CD8-positive, alpha-beta memory T cell (primary cell): ENCODE measurements at places on chromosomes 11 and 22.

GRCh38 chr11:33307984-33308383 lies 50.8 kb downstream of the HIPK3 start:
- no peak for DNase-seq

GRCh38 chr22:48835364-48835763 lies 992.3 kb downstream of the BRD1 start:
- DNase-seq = no peak

DNA sequence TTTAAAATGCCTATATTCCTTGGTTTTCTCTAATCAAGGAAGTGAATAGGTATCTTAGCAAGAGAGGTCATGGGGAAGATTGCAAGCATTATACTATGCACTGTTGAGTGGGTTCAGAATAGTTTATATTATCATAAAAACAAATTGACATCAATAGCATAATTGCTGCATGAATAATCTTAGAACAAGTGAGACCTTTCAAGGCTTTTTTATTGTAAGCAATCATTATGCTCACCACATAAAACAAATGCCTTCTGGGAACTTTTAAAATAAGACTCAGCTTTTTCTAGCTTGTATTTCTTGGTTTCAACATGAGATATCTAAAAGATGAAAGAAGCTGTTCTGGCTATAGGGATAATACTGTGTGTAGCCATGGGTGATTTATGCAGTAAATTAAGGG lies 135.6 kb upstream of the ZC3H12C start:
- no peak for DNase-seq

GRCh38 chr11:86891036-86891435 lies 64.2 kb downstream of the FZD4 start:
- no peak for DNase-seq

GRCh38 chr11:59151761-59152160 lies 9.1 kb downstream of the FAM111A start:
- DNase-seq = no peak

GRCh38 chr11:123493349-123494063 lies 63.4 kb downstream of the GRAMD1B start:
- no peak for DNase-seq

GRCh38 chr22:49322231-49322630 lies 505.4 kb downstream of the BRD1 start:
- no peak for DNase-seq

DNA sequence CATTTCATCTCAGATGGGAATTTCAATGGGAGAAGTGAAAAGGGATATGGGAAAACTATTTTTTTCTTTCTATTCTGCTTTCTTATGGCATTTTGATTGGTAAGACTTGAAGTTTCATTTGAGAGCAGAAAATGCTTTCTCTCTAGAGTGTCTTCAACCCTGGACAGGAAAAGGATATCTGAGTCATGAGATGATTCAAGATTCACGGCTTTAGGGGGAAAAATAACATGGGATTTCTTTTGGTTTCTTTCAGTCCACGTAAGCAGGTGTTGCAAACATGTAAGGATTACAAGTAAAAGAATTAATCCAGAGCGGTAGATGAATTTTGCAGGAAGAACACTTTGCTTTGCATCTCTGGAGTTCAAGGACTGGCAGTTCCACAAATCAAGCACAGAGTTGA lies 1001.0 kb upstream of the TENM4 start:
- no peak for DNase-seq

GRCh38 chr11:122744357-122744756 lies 88.8 kb downstream of the UBASH3B start:
- DNase-seq = no peak

GRCh38 chr22:48902001-48902869 lies 925.4 kb downstream of the BRD1 start:
- no peak for DNase-seq

GRCh38 chr11:122627745-122628144 lies 27.8 kb upstream of the UBASH3B start:
- no peak for DNase-seq

GRCh38 chr11:23875176-23875850 lies 621.5 kb upstream of the LUZP2 start:
- no peak for DNase-seq

GRCh38 chr11:126391970-126392632 lies 36.6 kb downstream of the ST3GAL4 start:
- DNase-seq = no peak

DNA sequence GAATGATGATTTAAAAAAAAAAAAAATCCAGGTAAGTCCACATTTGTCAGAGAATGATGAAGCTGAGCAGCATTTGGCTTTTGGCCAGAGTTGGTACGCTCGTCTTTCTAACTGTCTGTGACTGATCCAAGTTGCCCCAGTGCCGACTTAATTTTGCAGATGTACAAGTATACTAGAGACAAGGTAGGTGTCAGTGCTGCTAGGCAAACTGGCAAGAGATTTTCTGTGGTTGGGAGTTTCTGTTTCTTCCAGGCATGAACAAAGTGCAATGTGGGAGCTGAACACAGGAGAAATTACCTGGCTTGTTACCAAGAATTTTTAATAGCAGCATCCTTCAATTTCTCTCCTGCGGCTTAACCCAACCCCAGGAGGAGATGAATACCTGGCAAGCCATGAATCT lies 307.7 kb downstream of the BUD13 start:
- DNase-seq = no peak

- no peak for DNase-seq
Observed at GRCh38 chr11:82720267-82721065, 13.2 kb downstream of the FAM181B start.

- no peak for DNase-seq
Observed at GRCh38 chr11:112200252-112200651, 24.9 kb downstream of the BCO2 start.

- DNase-seq = no peak
Observed at GRCh38 chr11:29627541-29627940, 389.3 kb downstream of the KCNA4 start.

DNA sequence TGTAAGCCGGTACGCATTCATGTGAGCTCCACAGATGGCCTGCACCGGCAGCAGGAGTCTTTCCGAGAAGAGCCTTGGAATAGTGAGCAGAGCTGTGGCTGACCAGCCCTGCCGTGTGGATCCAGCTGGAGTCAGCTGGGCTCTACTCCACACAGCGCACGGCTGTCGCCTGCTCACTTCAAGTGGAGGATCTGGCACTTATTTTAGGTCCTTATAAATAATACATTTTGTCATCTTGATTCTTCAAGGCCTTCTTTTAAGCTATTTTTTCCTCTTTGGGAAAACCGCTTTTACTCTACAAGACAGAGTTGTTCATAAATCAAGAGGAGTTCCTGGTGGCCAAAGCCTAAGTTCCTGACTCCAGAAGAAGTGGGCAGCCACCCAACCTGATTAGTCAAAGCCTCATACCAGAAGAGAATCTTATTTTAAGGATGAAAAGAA lies 93.8 kb downstream of the KCNC1 start:
- no peak for DNase-seq

DNA sequence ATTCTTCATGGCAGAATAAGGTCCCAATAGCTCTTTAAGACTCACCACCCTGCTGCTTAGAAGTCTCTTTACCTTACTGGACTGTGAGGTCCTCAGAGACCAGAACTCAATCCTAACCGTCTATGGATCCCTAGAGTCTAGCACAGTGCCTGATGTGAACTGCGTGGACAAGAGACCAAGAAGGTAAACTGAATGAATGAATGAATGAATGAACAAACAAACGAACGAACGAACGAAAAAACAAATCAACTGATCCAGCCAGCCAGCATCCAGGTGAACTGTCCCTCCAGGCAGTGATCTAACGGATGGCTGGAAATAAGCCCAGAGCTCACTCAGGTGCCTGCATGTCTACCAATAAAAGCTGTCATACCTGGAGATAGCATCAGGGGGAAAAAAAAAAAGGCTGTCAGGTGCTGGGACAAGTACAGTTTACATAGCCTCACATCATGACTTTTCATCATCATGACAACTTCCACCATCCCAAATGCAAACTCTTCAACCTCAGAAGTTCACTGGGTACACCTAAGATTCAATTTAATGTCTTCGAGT lies 59.8 kb downstream of the PACSIN2 start:
- DNase-seq = no peak

- DNase-seq = no peak
Observed at GRCh38 chr11:1672613-1673350, 24.2 kb upstream of the KRTAP5-6 start.

GRCh38 chr11:131486937-131487635 lies 116.7 kb downstream of the NTM start:
- DNase-seq = no peak

GRCh38 chr22:45866126-45866645 lies 110.8 kb downstream of the WNT7B start:
- DNase-seq = no peak

GRCh38 chr11:60937144-60937527 lies 12.9 kb downstream of the TMEM132A start:
- no peak for DNase-seq

DNA sequence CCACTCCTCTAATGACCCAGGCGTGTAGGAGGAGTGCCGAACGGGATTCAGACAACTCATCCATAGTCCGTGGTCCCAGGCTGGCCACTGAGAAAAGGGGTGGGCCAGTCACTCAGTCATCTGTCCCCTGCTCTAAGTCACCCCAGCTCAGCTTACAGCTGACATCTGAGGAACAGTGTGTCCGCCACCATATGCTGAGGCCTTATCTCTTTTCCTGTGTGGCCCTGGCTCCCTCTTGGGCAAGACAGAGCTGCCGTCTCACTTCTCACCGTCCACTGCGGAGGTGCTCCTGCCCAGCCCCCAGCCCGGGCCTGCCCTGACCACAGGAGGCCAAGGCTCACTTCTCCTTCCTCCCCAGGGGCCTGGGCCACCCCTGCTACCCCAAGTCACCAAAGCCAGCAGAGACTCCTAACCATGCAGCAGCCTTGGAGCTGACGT lies 6.8 kb downstream of the CCDC86 start:
- no peak for DNase-seq

DNA sequence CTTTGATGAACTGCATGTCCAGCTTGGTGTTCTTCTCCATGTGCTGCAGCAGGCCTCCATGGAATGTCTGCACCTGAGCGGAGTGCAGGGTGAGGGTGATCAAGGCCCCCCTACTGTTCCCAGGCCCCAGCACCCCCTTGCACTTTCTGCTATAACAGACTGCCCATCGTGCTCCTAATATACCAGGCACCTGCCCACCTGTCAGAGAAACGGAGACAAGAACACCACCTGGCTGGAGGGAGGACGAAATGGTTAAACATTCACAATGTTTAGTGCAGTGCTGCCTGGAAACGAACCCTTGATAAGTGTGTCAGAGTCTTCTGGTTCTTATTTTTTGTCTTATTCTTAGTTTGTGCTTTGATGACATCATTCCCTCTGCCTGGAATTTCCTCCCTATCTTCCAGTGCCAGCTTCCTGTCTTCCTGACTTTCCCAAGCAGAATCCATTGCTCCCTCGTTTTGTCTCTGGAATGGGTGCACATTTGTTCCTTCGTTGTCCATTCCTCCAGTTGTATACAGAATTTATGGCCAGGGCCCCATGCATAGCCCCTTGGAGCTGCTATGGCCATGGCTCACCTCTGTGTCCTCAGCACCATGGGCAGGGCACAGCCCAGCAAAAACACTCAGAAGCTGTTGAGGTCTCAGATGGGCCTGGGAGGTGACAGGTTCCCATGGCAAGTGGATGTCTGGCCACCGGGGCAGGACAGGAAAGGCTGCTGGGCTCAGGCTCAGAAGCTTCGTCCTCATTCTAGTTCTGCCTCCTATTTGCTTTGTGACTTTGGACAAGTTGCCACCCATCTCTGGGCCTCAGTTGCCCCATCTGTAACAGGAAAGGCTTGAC lies 11.9 kb downstream of the BAIAP2L2 start:
- DNase-seq = no peak

GRCh38 chr22:46251816-46252380 lies 1.8 kb upstream of the CDPF1 start:
- no peak for DNase-seq

GRCh38 chr22:24162436-24162835 lies 18.9 kb upstream of the SUSD2 start:
- no peak for DNase-seq

DNA sequence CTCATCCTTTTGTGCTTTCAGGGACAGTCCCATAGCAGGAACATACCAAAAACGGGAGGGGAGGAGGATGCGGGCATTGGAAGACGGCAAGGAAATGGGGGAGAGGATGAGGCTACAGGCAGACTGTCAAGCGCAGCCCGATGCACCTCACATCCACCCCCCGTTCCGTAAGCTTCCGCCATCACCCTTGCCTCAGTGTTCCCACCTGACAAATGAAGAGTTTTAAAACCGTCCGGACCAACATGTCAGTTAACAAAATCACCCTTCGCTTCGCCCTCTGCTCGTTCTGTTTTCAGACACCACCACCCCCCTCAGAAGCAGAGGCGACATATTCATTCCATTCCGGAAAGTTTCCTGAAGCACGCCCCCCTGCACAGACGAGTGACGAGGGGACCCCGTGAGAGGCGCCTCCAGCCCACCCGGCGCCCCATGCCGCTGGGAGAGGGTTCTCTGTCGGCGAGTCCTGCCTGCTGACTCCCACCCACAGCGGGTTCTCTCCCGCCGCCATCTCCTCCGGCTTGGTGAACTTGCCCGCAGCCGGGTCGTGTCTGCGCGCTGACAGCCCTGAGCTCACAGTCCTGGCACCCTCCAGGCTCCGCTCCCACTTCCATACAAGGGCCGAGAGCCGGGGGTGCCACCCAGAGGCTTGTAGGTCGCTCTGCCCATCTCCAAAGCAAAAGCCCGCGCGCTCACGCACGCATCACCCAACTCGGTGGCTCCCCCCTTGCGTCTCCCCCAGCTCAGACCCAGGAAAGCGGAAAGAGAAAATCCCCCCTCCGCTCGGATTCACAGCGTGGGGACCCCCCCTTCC lies 1.5 kb downstream of the IGSF9B start:
- peak; percentile 23 for DNase-seq

GRCh38 chr11:78426845-78427244 lies 9.2 kb upstream of the GAB2 start:
- no peak for DNase-seq

GRCh38 chr11:57458060-57458409 lies 2.3 kb upstream of the RTN4RL2 start:
- DNase-seq = no peak

DNA sequence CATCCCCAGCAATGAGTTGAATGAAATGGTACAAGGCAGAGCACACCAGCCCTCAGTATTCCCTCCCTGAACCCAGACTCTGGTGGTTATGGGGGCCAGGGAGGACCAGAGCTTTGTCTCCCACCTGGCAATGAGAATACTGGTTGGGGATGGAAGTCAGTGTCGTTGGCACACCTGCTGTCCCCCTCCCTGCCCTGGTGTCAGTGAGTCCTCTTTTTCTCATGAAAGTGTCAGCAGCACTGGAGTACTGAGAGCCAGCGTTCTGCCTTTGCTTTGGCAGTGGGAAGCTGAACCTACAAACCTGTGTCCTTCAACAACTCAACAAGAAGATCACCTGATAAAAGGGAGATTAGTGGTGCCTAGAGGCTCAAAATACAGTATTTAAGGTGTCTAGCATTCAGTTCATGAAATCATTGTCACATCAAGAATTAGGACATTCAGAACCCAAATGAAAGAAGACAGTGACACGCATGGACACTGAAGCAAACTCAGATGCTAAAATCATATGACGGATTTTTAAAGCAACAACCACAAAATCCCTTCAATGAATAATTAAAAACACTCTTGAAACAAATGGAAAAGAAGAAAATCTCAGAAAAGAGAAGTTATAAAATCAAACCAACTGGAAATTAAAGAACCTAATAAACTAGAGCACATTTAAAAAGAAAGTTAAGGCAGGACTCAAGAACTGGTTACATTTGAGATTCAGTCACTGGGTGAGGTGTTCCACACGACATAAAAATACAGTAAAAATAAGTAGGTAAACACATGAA lies 77.5 kb upstream of the VPREB1 start:
- DNase-seq = no peak

GRCh38 chr11:112886434-112887370 lies 74.5 kb upstream of the NCAM1 start:
- no peak for DNase-seq
